ENCODE measurements at places on chromosomes 5 and 9.

DNA sequence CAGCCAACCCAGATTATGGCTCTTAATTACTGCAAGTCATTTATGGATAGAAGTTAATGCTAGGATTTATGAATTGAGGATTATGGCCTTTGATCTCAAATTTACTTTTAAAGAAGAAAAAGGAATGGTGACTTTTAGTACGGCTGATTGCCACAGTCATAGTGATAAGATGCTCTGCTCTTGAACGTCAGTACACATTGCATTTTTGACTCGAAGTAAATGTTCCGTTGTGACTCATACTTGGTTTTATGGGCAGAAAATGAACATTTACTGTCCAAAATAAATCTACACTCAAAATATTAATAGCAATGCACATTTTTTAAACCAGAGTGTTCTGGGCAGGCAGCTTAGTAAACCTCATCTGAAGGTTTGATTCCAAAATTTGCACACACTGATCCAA is 830 bp downstream of the ADAMTSL1 start:
- DNase-seq, result no peak

- no peak for DNase-seq
Observed at GRCh38 chr5:73812457-73812856, 186.5 kb downstream of the ARHGEF28 start.

- no peak for DNase-seq
Observed at GRCh38 chr9:125329978-125330377, 68.4 kb downstream of the GAPVD1 start.

GRCh38 chr9:108609897-108610253 is 245.9 kb downstream of the ACTL7B start:
- no peak for DNase-seq

- no peak for DNase-seq
Observed at GRCh38 chr9:35650341-35651158, at the start of gene SIT1. Gene SIT1, minus strand, starts transcription at chr9:35650931. Its CDS starts 78 bp downstream, at chr9:35650853.

- no peak for DNase-seq
Observed at GRCh38 chr5:96629774-96630173, 32.4 kb upstream of the CAST start.

DNA sequence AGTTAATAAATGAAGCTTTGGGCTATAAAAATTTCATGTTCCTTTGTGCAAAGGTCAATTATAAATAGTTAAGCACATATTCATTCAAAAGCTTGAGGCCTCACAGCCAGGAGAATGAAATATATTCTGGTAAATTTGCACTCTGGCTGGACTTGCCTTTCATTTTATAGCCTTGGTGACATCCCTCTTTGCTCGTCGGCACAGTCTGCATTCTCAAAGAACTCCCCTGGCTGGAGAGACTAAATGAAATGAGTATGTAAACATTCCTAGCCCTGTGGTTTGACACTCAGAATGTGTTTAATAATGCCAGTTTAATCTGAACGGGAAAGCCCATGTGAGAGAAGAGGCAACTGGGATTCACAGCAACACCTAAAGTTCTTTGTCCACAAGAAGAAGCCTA is 285.6 kb downstream of the BRINP1 start:
- no peak for DNase-seq

DNA sequence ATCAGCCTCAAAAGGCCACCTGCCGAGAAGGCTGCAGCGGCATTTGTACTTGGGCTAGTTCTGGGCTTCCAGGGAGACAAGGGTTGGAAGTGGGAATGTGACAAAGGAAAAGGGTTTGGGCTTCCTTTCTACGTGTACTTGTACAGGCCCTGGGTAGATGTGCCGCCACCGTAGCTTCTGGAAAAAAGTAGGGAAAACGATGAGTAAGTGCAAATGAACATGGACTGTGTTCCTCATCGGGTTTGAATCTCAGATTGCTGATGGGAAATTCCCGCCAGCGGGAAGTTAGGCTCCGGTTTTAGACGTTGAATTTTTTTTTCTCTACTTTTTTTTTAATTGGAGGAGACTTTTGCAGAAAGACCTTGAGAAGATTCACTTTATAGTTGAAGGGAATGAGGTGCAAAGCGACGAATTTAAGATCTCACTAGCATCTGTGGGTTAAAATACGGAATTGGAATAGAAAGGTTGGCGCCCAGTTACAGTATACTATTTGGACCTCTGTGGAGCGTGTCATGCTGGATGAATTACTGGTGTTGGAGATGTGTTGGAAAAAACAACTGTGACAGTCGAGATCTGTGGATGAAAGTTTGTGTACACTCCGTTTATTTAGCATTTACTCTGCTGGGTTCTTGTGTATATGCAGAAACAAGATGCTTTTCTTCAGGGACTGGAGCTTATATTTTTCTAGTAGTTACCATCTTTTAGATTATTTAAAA is 1.2 kb downstream of the G3BP1 start:
- DNase-seq, result no peak

DNA sequence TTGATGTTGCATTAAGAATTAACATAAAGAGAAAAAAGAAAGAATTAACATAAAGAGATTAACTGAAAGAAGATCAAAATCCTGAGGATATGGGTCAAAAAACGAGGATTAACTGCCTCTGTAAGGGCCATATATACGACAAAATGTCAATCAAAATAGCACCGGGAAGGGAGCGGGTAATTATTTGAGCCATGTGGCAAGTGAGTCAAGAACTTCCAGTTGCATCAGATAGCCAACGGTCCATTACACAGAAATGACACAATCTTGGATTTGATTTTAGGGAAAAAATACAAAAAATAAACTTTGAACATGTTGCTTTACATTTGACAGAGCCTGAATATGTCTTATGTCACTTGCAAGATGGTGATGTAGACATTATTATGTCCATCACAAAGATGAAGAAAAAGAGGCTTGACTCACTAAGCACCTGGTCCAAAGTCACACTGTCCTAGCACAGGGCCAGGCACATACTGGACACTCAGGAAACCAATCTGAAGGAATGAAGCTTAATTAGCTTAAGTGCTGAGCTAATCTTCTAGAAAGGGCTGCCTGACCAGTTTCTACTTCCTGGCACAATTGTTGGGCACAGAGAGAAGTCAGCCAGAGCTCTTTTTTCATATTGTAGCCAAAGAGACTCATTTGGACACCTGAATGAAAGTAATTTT is 273.2 kb upstream of the PAPPA start:
- DNase-seq, result no peak

- peak; percentile 12 for DNase-seq
Observed at GRCh38 chr5:52800394-52801213, 12.9 kb downstream of the ITGA1 start.

DNA sequence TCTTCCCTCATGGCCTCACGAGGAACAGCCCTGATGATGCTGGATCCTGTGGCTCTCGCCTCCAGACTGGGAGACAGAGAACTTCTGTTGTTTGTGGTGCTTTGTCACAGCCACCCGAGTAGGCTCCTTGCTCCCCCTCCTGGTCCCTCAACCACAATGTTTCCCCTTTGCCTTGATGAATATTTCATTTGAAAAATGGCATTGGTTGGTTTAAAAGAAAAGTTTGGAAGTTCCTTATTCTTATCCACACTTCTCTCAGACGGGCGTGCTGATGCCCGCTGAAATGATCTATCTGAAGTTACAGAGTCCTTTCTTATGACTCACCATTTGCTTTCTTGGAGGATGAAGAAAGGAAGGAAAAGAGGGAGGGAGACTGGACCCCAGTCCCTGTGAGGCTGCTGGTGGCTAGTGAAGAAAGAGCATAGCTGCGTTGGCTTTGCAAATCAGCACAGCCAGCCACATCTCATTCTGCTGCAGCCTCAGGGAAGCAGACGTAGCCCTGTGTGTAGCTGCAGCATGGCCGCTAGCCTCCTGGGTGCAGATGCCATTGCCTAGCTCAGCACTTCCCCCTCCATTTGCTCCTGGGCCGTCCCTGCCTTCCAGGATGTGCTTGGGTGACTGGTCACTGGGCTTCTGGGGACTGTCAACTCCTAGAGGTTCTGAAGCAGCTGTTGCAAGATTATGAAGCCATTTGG is 185.9 kb downstream of the ERCC6L2 start:
- DNase-seq, result no peak

- DNase-seq, result no peak
Observed at GRCh38 chr9:93149361-93149760, 15.3 kb upstream of the NINJ1 start.

DNA sequence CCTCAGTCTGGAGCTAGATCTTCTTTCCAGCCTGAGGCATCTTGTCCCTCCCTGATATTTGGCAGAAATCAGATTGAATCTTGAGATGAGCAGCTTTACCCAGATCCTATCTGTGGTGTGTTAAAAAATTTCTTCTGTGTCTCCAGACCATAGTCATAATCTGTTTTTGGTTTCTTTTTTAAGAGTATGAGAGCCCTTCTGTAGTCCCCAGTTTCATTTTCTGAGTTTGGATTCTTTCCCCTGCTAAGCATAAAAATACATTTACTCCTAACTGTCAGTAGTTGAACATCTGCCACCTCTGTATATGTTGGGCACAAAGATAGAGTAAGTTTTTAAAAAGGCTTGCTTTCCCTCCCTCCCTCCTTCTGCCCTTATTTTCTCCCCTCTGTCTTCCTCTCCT is 137.7 kb downstream of the CNTLN start:
- DNase-seq, result no peak

DNA sequence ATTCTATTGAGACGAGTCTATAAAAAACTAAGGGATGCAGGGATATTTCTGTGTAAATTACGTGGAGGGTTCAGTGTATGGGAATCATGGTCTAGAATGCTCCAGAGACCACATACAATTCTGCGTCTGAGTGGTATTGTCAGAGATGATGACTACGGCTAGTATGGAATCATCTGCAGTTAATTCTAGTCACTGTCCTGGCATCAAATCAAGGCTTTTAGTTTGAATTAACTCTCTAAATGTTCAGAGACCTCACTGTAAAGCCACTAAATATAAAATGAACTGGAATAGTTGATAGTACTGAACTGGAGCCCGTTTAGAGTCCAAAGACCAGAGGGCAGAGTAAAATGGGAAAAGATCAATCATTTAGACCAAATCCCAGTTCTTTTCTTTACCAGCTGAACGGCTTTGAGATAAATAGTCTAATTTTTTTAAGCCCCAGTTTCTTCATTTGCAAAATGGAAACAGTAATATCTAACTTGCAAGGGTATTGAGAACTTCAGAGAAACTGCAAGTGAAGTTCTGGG is 599.8 kb downstream of the EBF1 start:
- no peak for DNase-seq

GRCh38 chr9:38059233-38059936 is 9.6 kb downstream of the SHB start:
- no peak for DNase-seq

- DNase-seq, result no peak
Observed at GRCh38 chr5:79503794-79504495, 10.0 kb downstream of the HOMER1 start.

DNA sequence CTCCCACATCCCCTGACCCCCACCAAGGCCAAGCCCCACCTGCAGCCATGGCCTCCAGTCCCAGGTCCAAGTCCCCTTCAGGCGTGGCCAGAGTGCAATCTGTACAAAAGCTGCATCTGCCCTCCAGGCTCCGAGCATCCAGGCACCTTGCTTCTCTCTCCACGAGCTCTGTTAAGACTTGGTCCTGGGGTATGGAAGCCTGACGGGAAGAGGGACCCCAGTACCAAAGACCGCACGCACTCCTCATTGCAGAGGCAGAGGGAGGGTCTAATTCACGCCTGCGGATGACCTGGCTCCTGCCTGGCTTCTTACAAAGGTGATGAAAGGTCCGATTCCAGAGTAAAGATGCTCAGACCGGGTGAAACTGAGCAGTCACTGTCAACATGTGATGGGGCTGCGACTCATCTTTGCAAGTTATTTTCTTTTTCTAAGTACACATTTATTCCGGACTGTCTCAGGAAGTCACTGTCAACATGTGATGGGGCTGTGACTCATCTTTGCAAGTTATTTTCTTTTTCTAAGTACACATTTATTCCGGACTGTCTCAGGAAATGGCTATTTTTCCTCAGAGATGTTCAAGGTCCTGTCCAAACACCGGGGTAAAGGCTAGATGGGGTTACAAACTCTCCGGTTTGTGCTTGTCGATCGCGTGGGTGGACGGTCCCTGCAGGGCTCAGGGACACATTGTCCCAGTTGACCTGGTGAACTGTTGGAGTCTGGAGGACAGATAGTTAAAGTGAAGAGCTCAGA is 252.0 kb upstream of the IRX4 start:
- no peak for DNase-seq

DNA sequence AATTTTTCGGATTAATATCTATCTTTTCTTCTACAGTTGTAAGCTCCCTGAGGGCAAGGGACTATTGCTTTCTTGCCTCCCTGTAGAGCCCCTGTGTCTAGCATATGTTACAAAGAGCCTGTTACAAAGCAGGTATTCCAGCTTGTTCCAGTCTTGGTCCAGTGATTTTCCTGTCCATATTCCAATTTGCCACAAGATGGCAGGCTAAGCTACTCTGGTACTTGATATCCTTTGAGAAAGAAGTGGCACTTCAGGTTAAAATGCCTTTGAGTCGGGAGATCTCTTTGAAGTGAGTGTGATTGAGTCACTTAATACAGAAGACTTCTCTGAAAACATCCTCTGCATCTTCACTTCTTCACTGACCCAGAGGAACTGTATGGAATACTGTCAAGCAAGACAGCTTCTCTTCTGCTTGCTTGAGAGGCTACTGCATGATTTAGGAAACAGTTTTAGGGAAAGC is 24.5 kb downstream of the CAVIN4 start:
- peak; percentile 59 for DNase-seq

DNA sequence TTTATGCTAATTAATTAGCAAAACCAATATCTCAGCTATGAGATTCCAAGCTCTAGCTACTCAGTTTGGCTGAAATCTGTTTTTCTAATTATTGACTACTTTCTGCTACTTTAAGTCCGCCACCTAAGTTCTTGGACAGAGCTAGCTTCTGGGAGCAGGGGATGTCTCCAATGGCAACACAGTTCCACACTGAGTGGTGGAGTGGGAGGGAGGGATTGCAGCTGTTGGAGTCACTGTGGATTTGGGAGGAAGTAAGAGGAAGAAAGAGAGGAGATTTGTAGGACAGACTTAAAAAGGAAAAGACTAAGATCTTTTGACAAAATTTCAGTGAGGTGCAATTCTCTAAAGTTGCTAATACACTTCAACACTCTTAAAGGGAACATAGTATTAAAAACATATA is 450.8 kb downstream of the NFIB start:
- DNase-seq, result peak; percentile 81

DNA sequence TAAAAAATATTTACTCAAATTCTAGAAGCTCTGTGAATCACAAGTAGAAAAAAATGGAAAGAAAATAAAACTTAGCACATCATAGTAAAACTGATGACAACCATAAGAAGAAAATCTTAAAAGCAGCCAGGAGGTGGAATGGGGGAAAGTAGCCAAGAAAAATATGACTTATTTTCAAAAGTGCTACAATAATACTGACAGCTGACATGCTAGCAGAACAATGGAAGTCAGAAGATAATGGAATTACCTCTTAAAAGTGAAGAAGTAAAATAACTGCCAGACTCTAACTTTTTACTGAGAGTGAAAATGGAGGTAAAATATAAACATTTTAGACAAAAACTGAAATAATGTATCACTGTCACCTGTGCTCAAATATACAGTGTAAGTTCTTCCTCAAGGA is 532.2 kb upstream of the SGCD start:
- no peak for DNase-seq

- no peak for DNase-seq
Observed at GRCh38 chr5:62093976-62094375, 212.0 kb upstream of the KIF2A start.

DNA sequence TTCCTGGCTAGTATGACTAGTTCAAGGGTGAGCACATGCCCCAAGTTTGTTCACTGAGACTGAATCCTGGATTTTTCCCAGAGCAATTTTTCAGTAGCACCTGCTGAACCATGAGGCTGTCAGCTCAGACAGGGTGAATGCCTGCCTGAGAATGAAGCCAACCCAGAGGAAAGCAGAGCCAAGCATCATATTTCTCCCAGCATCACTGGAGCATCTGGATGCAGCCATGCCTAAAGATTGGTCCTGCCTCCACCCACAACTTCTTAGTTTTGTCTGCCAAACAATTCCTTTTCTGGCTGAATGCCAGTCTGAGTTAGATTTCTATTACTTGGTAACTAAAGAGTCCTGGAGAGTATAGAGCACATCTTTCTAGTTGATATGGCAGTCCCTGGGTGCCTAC is 343.6 kb downstream of the CSNK1G3 start:
- DNase-seq, result peak; percentile 95

All from NCI-H446 treated with DMSO at 0.1 percent for 48 hours (cell line).